NCI-H1417 treated with DMSO at 0.1 percent for 48 hours (cell line): ENCODE measurements at places on chromosomes 11 and 22.
A peak's percentile ranks its signal among the peaks of the same experiment; 100 is the strongest.

- peak; percentile 65 for DNase-seq
These were observed 207.7 kb downstream of the CEP164 start for GRCh38 chr11:117535201-117535849.

GRCh38 chr22:23849009-23850006 lies 8.4 kb upstream of the SLC2A11 start:
- DNase-seq, result no peak

GRCh38 chr11:128644576-128644975 lies 49.3 kb upstream of the FLI1 start:
- no peak for DNase-seq

GRCh38 chr22:17969701-17970113 lies 54.7 kb downstream of the MICAL3 start:
- no peak for DNase-seq

GRCh38 chr11:123218451-123218850 lies 23.4 kb upstream of the CLMP start:
- DNase-seq, result no peak

- no peak for DNase-seq
These were observed 43.6 kb downstream of the ARFGAP3 start for GRCh38 chr22:42813501-42813900.

GRCh38 chr11:31303644-31304180 lies 65.8 kb downstream of the DCDC1 start:
- no peak for DNase-seq

GRCh38 chr11:133951327-133952198 lies 5.2 kb downstream of the IGSF9B start:
- DNase-seq, result peak; percentile 46
